Pulmonary artery endothelial cell (primary cell): ENCODE measurements at places on chromosomes 7 and 10. TPM values are rescaled to one million over a fixed set of nuclear protein-coding genes. Genes with fewer than 3 reads are reported as not detected.
A peak's percentile ranks its signal among the peaks of the same experiment; 100 is the strongest.

GRCh38 chr7:143979359-143979758 is 20.8 kb upstream of the OR6B1 start:
- DNase-seq: peak; percentile 20

Gene SRGN
- total RNA-seq: 1,537 and 1,720 TPM in 2 replicates

GRCh38 chr7:140966561-140967233 is 42.0 kb upstream of the BRAF start:
- no peak for DNase-seq

Gene AKR1C4
- total RNA-seq: not detected in 2 replicates

- DNase-seq: peak; percentile 86
These were observed 736.2 kb downstream of the PARD3 start for GRCh38 chr10:34078745-34079470.

DNA sequence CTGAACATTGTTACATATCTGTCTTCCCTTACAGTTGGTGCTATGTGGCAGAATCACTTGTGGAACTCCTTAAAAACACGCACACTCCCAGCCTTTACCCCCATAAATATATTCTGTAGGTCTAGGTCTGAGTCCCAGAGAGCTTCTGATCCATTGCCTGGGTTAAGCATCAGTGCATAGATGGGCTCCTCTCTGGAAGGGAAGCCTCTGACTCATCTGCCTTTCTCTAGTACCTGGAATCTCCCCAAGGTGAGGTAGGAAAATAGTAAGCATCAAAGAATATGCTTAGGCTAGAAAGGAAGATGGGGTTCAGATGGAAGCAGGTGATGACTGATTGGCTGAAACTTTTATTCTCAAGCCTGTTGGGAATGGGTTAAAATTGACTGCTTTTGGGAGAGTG is 26.1 kb downstream of the PROSER2 start:
- DNase-seq: no peak

DNA sequence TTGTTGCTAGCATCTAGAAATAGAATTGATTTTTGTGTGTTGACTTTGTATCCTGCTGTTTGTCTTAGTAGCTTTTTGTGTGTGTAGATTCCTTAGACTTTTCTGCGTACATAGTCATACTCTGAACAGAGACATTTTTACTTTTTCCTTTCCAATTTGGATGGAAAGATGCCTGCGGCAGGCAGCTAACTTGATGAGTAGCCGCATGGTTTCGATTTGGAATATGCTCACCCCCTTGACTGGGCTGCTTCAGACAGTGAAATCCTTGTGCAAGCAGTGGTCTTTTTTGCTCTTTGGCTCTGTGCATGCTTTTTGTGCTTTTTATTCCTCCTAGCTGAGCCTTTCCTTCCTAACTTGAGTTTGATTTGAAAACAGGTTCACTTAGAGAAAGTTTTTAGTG is 71.8 kb downstream of the HHEX start:
- DNase-seq: no peak

Gene UCN3
- total RNA-seq: not detected in 2 replicates

Gene TRPV5
- not detected in 2 replicates for total RNA-seq

Gene SAP25
- 0.11 TPM in 1 of 2 replicates, not detected in the other for total RNA-seq

Gene COL17A1
- 2.2 and 2.9 TPM in 2 replicates for total RNA-seq

GRCh38 chr7:50714857-50715256 is 67.8 kb downstream of the GRB10 start:
- no peak for DNase-seq

GRCh38 chr7:132750096-132750495 is 173.8 kb upstream of the PLXNA4 start:
- DNase-seq: no peak

Gene GLI3
- total RNA-seq: 2.3 and 3.8 TPM in 2 replicates

Gene FAM20C
- 11.6 and 13.3 TPM in 2 replicates for total RNA-seq

GRCh38 chr10:87861566-87861952 is 1.8 kb downstream of the KLLN start:
- DNase-seq: peak; percentile 41

DNA sequence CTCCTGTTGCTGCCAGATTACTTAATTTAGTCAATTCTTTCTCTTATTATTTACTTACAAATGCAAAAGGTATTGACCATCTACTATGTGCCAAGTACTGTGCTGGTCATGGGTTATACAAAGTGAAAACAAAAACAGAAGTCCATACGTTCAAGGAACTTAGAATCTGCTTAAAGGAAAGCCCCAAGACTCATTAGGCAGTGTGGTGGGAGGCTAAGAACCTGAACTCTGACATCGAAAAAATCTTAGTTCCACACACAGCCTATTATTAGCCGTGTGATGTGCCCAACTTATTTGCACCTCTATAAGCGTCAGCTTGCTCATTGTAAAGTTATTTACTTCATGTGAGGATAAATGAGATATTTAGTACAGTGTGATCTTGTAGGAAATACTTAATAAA is 227.4 kb upstream of the SORCS1 start:
- no peak for DNase-seq

DNA sequence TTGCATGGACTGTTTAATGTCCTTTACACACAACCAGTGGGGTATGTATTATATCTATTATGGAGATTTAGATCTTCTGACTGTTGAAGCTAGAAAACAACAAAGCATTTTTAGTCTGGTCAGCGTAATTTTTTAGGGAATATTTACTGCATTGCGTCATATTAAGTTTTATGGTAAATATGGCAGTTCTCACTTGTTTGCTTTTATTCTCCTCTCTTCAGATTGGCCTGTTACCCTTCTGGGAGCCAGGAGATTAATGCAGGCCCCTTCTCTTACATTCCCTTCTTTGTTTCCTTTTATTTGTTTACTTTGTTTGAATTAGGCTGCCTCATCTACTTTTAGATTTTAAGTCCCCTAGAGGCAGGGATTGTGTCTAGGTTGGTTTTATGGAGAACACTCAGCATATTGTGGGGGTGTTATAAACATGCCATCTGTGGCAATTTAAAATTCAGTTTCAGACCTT is 13.8 kb downstream of the UBE2D1 start:
- no peak for DNase-seq

Gene CYP3A5
- total RNA-seq: not detected in 2 replicates

Gene FRAT1
- 3.2 and 4.6 TPM in 2 replicates for total RNA-seq

DNA sequence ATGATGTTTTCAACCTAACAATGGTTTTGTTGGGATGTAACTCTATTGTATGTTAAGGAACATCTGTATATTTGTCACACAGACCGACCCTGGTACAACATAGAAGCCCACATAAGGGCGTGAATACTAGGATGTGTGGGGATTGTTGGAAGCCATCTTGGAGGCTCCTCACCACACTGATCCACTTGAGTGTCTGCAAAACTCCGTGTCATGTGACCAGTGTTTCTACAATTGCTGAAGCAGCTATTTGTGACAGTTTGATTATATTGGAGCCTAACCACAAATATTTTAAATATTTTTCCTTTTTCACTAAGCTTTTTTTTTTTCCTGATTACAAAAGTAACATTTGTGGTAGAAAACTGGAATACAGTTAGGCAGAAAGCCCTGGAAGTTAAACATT is 27.9 kb downstream of the RALA start:
- DNase-seq: no peak

DNA sequence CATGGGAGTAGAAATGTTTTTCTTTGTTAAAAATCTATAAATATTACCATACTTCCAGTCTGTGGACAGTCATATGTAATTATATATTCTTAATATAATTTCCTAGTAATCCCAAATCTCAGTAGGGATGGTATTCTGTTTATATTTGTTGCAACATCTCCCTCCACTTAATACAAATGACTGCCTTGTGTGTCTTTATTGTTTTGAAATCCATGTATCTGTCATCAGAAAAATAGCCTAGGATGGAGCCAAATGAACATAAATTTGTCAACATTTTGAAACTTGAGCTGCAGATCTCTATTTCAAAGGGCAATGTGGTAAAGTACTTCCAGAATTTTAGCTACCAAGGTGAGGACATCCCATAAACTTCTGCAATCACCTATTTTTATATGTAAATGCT is 290.7 kb downstream of the TSPAN12 start:
- no peak for DNase-seq
